ENCODE measurements at places on chromosomes 6 and 20.

DNA sequence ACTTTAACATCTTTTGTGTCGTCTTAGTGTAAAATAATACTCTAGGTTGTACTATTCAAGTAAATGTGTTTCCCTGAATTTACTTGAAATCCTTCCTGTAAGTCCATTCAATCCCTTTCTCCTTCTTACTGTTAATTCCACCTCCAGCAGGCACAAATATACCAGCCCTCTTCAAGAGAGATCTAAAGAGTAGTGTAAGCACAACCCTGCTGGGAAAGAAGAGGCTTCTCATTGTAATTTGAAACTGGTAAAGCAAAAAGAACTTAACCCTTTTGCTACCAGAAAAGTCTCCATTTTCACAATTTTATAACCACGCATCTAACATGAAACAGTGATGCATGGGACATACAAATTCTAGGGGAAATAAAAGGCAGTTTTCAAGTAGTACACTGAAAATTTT lies at the start of gene BMP5:
Gene BMP5, minus strand, starts transcription at position 191 of the 400 bp plus-strand sequence. CDS start 725 bp downstream, outside the sequence.
- no peak for DNase-seq

DNA sequence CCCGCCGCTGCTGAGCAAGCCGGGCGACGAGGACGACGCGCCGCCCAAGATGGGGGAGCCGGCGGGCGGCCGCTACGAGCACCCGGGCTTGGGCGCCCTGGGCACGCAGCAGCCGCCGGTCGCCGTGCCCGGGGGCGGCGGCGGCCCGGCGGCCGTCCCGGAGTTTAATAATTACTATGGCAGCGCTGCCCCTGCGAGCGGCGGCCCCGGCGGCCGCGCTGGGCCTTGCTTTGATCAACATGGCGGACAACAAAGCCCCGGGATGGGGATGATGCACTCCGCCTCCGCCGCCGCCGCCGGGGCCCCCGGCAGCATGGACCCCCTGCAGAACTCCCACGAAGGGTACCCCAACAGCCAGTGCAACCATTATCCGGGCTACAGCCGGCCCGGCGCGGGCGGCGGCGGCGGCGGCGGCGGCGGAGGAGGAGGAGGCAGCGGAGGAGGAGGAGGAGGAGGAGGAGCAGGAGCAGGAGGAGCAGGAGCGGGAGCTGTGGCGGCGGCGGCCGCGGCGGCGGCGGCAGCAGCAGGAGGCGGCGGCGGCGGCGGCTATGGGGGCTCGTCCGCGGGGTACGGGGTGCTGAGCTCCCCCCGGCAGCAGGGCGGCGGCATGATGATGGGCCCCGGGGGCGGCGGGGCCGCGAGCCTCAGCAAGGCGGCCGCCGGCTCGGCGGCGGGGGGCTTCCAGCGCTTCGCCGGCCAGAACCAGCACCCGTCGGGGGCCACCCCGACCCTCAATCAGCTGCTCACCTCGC lies 1.5 kb downstream of the ARID1B start:
- peak; percentile 21 for DNase-seq

- no peak for DNase-seq
These were observed 488.3 kb downstream of the CDKAL1 start for GRCh38 chr6:21022343-21023107.

DNA sequence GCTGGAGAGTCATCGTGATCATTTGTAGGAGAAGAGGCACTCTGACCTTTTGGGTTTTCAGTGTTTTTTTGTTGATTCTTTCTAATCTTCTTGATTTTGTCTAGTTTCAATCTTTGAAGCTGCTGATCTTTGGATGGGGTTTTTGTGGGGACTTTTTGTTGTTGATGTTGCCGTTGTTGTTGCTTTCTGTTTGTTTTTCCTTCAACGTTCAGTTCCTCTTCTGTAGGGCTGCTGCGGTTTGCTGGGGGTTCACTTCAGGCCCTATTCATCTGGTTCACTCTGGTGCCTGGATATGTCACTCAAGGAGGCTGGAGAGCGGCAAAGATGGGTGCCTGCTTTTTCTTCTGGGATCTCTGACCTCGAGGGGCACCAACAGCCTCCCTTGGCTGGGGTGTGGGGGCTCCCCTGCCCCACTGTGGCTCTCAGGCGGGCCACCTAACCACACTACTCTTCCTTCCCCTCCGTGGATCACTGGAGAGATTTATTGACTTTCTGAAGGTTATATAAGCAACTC lies 21.5 kb upstream of the TMEM244 start:
- no peak for DNase-seq

- no peak for DNase-seq
These were observed 1104.6 kb upstream of the MAP3K7 start for GRCh38 chr6:91691449-91691848.

DNA sequence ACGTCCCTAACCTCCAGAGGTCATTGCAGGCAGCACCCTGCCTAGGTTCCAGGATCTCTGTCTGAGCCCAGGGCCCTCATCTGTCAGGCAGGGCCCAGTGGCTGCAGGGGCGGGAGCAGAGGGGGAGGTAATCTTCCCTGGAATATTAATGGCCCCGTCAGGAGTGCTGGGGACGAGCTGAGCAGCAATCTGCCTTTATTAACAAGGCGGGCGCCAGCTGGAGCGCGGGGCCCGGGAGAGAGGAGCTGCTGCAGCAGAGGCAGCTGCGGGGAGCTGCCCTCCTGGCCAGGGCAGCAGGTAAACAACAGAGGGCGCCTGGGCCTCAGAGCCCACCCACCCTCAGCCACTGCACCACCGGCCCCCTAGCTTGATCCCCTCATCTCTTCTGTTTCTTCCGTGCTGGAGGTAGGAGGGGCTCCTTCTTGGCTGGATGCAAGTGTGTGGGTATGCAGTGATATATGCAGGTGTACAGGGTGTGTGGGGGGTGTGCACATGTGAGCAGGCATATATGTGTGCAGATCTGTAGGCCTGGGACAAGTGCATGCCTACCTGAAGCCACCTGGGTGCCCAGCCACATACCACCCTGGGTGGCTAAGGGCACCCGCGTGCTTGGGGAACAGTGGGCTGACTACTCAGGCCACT lies 131.8 kb upstream of the MLN start:
- DNase-seq = no peak

DNA sequence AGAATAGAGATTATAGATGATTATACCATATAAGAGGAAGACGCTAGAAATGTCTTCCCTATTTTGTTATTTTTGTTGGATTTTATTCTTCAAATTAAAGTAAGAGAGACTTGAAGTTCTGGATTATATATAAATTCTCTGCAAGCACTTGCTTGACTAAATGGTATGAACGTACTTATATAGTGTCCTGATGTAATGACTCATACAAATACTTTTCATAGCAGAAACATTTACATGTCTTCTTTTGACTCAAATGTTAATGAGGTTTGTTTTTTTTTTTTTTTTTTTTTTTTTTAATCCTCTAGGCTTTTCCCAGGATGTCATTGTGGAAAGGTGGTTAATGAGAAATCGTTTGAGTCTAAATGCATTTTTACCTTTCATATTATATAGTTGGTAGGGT lies 55.0 kb downstream of the PDE7B start:
- no peak for DNase-seq

GRCh38 chr20:59749301-59749700 lies 145.0 kb downstream of the PHACTR3 start:
- no peak for DNase-seq

DNA sequence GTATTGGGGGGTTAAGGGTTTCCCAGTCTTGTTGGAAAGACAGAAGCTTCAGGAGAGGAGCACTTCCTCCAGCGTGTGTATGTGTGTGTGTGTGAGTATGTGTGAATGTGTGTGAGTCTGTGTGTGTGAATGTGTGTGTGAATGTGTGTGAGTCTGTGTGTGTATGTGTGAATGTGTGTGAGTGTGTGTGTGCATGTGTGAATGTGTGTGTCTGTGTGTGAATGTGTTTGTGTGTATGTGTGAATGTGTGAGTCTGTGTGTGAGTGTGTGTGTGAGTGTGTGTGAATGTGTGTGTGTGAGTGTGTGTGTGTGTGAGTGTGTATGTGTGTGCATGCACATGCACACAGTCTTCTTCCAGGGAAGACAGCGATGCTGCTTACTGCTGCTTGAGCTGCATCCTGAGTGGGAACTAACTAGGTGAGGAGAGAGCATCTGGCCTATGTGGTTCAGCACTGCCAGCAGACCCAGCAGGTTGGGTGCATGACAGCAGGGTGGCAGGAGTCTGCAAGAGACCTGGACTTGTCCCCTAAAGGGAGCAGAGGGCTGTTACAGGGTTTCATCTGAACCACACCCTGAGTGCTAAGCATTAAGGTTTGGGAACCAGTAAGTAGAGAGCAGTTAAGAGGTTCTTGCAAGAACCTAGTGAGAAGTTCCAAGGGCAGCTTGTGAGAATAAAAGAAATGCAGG lies 22.7 kb upstream of the CCND3 start:
- DNase-seq = no peak

DNA sequence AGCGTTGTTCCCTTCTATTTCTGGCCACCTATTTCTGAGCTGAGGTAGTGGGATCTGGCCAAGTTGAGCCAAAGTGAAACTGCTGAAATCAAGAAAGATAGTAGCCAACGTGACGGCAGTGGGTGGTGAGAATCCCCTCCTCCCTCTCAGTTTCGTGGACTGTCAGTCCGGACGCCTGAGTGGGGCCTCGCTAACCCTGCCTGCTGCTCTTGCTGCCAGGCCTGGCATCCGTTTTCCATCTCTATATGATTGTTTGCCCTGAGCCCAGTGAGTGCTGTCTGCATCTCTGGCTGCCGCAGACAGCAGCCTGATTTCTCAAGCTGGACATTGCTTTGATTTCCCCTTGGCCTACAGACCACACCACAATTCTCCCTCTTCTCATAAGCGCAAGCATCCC lies 23.5 kb upstream of the PAX1 start:
- DNase-seq = no peak

DNA sequence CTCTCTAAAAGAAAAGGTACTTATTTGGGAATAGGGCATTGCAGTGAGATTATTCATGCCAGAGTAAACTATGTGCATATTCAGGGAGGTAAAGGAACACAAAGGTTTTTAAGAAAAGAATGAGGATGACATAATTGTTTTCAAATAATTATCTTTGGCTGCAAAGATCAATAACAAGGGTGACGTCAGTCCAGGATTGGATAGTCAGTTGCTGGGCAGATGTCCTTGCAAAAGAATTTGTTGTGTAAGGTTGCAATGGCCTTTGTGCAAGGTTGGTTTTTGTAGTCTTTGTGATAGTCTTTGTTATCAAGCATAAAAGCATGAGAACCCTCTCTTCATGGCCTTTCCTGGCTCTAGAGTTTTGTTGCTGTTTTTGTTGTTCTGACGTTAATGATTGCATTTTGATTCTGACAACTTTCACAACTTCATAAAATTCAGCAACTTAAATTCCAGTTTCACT lies 17.7 kb downstream of the LOC128125822 start:
- DNase-seq = no peak

DNA sequence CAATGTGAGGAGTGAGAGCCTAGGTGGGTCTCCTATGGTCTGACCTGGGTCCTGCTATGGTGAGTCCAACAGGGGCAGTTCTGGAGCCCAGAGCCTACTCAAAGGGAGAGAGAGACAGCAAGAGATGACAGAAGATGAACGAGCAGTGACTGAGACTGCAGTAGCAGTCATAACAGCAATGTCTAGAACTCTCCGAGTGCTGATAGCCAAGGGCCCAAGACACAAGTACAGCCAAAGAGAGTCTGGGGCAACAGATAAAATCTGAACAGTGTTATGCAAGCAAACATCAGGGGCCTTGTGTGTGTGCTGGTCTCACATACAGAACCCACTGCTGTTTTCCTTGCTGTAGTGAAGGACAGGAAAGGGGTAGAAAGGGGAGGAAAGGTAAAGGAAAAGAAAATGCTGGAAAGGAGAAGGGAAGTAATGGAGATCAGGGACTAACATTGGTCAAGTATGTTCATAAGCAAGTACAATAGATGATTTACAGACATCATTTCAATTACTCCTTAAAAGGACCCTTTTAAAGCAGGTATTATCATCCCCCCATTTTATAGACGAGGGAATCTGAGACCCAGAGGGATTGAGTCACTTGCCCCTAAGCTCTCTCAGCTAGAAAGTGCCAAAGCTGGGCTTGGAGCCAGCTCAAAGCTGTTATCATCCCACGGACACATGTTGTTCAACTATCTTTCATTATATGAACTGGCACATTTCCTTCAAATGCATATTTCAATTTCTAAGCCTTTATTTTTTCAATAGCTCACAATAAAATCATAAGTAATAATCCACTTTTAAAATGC lies 182.3 kb upstream of the RAB32 start:
- no peak for DNase-seq

DNA sequence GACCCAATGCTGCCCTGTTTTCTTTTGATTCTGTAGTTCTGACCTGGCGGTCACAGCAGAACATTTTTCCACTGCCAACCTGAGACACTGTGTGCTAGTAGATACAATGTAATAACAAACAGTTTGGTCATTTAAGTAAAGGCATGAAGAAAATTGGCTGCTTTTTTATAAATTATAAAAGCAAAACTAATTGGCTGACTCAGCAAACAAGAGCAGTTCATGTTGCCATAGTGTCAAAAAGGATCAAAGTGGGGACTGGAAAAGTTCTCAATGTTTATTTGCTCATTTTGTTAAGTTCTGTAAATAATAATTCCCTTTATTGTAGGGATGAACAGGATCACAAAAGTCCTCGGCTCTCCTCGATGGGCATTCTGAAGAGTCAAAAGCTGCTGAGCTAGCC lies 599.5 kb downstream of the PKHD1 start:
- no peak for DNase-seq

GRCh38 chr6:133590814-133591213 lies 298.1 kb upstream of the TCF21 start:
- DNase-seq = peak; percentile 5

DNA sequence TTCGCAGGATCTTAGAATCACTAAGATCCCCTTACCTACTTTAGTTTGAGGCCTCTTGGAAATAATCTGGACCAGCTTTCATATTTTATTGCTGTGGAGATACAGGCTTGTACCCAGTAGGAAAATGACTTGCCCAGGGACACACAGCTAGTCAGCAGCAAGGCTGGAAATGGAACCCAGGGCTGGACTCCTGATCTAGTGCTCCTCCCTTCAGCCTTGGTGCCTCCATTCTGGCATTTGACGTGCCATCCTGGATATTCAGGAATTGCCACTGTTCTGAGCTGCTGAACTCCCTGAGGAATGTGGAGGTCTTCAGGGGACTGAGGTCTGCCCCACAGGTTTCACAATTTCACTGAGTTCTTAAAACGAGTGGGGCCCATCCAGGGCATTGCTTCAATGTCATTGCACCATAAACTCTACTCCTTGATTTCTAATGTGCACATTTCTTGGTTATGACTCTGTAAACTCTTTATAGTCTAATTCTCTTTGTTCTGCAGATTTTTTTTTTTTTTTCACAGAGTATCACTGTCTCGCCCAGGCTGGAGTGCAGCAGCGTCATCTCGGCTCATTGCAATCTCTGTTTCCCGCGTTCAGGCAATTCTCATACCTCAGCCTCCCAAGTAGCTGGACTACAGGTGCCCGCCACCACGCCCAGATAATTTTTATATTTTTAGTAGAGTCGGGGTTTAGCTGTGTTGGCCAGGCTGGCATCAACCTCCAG lies 26.7 kb upstream of the CDKN1A start:
- DNase-seq = no peak

DNA sequence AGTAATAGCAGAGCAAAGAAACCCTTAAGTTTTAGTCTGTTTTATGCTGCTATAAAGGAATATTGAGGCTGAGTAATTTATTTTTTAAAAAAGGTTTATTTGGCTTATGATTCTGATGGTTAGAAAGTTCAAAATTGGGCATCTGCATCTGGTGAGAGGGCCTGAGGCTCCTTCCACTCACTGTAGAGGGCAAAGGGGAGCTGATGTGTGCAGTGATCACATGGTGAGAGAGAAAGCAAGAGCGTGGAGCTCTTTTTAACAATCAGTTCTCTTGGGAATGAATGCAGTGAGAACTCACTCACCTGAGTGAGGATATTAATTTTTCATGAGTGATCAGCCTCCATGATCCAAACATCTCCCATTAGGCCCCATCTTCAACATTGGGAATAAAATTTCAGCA lies 36.4 kb upstream of the SAMD3 start:
- no peak for DNase-seq
